ENCODE measurements at places on chromosomes 5 and 9.

GRCh38 chr5:127909821-127910220 is 173.7 kb upstream of the SLC12A2 start:
- DNase-seq: no peak

GRCh38 chr5:27494887-27495286 is 456.5 kb upstream of the CDH9 start:
- DNase-seq: no peak

- DNase-seq: peak; percentile 59
Observed at GRCh38 chr5:135034236-135034962, 371 bp upstream of the PITX1 start.

DNA sequence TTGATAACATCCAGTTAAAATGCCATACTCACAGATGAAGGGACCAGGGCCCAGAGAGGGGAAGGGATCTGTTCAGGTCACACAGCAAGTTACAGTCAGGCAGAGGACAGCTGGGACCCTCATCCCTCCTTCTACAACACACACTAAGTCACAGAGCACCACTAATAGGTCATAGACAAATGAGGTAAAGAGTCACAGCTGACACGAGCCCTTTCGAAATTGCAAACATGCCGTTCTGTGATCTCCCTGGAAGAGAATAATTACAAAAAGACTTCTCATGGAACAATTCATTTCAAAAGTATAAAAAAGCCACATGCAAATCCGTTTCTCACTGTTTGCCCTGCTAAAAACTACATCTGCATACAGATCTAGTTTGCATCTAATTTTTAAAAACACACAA is 15.5 kb downstream of the IGFBPL1 start:
- no peak for DNase-seq

GRCh38 chr5:138745268-138745667 is 8.0 kb upstream of the CTNNA1 start:
- DNase-seq: no peak

- DNase-seq: peak; percentile 16
Observed at GRCh38 chr9:34500623-34501267, 22.0 kb downstream of the ENHO start.

- DNase-seq: no peak
Observed at GRCh38 chr5:167241436-167242067, 1049.9 kb upstream of the WWC1 start.

- no peak for DNase-seq
Observed at GRCh38 chr5:130316971-130317680, 412.9 kb downstream of the CHSY3 start.

DNA sequence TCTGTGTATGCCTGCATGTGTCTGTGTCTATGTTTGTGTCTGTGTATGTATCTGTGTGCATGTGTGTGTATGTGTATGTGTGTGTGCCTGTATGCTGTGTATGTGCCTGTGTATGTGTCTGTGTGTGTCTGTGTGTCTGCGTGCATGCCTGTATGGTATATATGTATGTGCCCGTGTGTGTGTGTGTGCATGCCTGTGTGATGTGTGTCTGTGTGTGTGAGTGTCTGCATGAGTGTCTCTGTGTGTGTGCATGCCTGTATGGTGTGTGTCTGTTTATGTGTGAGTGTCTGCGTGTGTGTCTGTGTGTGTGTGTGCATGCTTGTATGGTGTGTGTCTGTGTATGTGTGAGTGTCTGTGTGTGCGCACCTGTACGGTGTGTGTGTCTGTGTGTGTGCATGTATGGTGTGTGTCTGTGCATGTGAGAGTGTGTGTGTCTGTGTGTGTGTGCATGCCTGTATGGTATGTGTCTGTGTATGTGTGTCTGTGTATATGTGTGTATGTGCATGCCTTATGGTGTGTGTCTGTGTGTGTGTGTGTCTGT is 137.1 kb upstream of the IRX2 start:
- DNase-seq: no peak

DNA sequence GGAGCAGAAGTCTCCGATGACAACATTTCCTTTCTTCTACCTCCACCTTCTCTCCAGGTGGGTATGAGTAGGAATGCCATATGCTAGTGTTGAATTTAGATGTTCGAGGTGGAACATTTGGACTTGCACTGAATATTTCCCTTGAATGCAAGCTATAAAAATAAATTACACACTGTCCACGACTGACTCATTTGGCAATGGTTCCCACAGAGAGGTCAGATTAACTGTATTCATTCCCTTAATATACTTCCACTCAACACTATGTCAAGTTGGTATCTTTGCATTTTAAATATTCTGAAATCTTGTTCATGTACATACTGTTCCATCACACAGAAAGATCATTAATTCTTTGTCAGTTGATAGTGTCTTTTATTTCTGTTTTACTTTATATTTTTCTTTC is 222.6 kb upstream of the PIK3R1 start:
- DNase-seq: no peak

DNA sequence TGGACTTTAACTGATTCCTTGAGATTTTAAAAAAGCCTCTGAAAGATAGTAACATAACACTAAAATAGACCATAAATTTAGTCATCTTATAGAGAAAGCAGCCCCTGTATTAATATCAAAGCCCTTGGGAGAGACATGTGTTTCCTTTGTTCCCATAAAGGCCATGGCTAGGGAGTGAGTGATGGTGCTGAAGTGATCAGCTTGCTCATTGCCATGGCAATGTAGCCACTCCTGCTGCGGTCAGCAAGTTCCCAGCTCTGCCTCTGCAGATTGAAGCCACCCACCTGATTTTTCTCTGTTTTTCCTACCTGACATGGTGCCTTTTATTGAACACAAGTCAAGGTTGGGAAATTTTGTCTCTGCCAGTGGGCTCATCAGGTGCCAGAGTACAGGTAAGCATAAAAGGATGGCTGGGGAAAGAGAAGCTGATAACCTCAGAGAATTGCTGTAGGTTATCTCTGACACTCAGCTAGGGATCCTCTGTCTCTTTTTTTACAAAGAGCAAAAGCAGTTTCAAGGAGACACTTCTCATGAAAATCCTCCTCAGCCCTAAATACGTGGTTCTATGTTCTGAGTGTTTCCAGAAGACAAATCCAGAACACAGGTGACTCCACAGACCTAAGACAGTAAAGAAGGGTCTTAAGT is 296.3 kb upstream of the NMUR2 start:
- no peak for DNase-seq

- no peak for DNase-seq
Observed at GRCh38 chr5:98085593-98085992, 687.9 kb upstream of the RGMB start.

- DNase-seq: no peak
Observed at GRCh38 chr9:38020151-38021076, 48.6 kb downstream of the SHB start.

DNA sequence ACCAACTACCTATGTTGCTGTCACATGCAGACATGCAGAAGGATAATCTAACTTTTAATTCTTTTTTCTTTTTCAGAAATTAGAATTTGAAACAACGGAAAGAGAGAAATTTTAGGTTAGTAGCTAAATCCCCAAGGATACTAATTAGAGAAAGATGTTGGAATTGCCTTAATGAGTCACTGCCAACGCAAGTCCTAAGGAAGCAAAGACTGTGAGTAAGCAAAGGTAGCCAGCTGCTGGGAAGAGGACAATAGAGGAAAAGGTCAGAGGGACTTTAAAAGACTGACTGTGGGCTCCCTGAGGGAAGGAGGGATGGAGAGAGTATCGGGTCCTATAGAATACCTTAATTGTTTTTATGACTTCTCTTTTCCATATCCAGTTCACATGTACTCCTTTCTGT is 461.9 kb upstream of the PAPPA start:
- no peak for DNase-seq

DNA sequence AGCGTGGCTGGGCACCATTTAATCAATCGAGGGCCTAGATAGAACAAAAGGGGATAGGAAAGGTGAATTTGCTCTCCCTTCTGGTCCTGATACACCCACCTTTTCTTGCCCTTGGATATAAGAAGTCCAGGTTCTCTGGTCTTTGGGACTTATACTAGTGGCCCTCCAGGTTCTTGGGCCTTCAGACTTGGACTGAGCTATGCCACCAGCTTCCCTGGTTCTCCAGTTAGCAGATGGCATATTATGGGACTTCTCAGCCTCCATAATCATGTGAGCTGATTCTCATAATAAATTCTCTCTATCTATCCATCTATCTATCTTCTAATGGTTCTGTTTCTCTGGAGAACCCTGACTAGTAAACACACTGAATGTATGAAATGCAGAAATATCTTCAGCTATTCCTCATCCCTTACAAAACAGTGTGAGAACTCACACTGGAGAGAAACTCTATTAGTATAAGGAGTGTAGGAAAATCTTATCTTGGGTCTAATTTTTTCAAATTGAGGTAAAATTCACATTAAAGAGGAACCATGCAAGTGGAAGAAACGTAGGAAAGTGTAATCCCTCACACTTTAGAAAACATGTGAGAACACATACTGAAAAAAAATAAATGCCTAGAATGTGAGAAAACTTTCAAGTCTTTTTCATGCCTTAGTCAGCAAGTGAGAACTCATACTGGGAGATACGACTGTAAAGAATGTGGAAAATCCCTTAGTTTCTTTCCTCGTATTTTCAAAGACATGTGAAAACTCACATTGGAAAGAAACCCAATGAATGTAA is 15.5 kb downstream of the PCDHB15 start:
- DNase-seq: no peak
